Heart left ventricle (tissue), 16 donors: ENCODE measurements at places on chromosomes 1 and 21. TPM values are rescaled to one million over a fixed set of nuclear protein-coding genes. Genes with fewer than 3 reads are reported as not detected.
A peak's percentile ranks its signal among the peaks of the same experiment; 100 is the strongest.

Gene IL12RB2
- not detected for total RNA-seq

Gene SPATA6
- 7.2 TPM for total RNA-seq

Gene CELA3B
- 1.2 TPM for total RNA-seq

Gene IBA57
- 8.7 TPM for total RNA-seq

Gene DIO1
- not detected for total RNA-seq

Gene CASZ1
- total RNA-seq: 73.9 TPM

Gene PTPRU
- 9.6 TPM for total RNA-seq

Gene CHIA
- not detected for total RNA-seq

Gene ABL2
- 11.0 TPM for total RNA-seq

Gene AZIN2
- 1.4 TPM for total RNA-seq

Gene FCRL4
- not detected for total RNA-seq

DNA sequence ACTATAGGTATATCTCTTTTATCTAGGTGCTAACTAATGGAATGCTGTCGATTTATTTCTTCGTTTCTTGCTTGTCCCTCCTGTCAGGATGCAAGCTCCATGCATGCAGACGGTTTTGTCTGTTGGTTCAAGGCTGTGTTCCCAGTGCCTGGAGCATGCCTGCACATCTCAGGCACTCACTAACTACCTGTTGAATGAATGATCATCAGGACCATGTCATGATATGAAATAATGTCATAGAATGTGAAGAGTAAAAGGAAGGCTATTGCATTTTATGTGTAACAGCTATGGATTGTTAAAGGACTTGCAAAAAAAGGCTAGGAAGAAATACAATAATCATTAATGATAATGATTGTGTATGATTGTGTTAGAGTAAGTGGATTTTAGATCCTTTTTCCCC, 4.2 kb downstream of the GPR25 start:
- no peak for DNase-seq

GRCh38 chr1:8711873-8712412, 105.5 kb downstream of the RERE start:
- DNase-seq: no peak

DNA sequence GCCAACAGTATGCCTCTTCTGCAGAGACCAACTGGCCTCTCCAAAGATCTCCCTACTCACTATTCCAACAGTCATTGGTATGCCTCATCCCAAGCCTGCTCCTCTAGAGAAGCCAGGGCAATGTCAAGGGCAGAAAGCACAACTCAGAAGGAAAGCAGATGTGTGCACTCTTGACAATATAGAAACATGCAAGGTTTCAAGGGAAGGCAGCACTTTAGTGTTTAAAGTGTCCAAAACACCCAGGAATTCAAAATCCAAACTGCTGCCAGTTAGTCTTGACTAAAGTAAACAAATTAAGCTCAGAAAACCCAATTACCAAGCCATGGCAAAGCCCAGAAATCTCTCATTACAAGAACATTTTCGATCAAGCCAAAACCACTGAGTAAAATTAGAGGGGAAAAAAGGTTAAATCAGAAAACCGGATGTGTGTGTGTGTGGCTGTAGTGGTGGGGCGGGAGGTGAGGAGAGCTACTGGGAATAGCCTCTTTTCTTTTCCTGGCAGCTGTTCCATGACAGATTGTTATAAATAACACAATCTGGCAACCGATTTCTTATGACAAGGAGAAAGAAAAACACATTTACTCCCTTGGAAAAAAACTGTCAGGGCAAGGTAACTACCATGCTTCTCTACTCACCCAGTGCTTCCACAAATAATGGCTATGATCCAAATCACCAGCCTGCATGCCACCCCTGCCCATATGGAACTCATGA, 39.2 kb downstream of the EIF2B3 start:
- no peak for DNase-seq

DNA sequence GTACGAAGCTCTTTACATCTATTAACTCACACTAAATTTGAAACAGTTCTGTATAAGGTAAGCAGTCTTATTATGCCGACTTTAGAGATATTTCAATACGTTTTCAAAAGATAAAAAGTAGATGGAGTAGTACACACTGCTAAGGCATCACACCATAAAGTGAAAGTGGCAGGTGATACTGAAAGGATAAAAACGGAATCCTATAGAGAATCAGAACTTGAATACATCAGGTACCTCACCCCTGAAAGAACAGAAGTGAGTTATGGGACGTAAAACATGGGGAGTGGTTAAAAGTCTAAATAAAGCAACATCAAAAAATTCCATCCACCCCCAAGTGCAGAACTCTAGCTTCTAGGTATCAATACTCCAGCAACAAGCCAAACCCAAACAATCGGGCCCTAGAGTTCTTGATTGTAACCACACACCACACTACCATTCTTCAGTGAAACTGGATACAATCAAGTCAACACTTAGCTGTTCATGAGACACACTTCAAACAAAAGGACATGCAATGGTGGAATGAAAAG, 142.6 kb downstream of the SMYD3 start:
- DNase-seq: no peak

DNA sequence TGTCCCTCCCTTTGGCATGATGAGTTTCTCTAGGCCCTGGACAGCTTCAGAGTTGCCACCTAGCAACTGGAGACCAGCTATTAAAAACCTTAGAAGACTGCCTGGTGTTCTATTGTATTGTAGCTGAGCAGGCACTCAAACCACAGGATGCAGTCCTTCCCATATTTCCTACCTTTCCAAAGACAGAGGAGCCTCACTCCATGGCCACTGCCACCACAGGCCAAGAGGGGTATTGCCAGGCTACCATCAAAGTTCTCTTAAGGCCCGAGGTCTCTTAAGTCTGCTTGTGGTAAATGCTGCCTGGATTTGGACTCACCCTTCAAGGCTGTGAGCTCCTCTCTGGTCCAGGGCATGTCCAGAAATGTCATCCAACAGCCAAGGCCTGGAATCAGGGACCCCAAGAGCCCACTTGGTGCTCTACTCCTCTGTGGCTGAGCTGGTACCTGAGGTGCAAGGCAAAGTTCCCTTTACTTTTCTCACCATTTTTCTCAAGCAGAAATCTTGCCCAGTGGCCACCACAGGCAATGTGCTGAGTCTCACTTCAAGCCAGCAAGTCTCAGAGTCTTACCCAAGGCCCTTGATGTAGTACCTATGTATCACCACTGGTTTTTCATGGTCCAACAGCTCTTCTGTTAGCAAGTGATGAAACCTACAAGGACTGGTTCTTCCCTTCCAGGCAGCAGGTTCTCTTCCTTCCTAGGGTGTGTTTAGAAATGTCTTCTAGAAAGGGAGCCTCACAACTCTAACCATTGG, 269.4 kb downstream of the AMY1C start:
- no peak for DNase-seq

DNA sequence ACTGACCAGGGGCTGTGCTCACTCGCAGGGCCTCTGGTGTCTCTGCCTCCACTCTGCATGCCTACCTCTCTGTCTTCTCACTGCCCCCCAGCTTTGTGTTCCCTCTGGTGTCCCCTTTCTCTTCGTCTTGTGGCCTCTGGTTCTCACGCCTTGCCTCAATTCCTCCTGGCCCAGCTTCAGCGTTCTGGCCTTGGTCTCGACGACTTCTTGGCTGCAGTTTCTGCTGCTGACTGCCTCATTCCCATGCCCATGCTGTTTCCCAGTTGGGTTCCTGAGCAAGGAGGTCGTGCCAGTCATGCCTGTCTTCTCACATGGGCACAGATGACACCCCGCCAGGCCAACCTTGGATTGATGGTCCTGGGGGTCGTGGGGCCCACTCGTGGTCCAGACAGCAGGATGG, 423.0 kb upstream of the VAMP3 start:
- no peak for DNase-seq

GRCh38 chr1:18618546-18619466, 11.8 kb upstream of the PAX7 start:
- no peak for DNase-seq

DNA sequence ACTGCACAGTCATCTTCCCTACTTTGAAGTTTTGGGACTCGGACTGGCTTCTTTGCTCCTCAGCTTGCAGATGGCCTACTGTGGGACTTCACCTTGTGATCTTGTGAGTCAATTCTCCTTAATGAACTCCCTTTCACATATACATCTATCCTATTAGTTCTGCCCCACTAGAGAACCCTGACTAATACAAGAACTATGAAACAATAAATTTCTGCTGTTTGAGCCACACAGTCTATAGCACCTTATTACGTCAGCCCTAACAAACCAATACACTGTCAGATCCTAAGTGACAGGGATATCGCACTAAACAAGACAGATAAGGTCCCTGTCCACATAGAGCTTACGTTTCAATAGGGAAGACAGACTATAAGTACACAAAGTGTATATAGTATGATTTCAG, 120.1 kb downstream of the PLPP3 start:
- no peak for DNase-seq

GRCh38 chr1:99756598-99756997, 9.8 kb downstream of the FRRS1 start:
- no peak for DNase-seq

DNA sequence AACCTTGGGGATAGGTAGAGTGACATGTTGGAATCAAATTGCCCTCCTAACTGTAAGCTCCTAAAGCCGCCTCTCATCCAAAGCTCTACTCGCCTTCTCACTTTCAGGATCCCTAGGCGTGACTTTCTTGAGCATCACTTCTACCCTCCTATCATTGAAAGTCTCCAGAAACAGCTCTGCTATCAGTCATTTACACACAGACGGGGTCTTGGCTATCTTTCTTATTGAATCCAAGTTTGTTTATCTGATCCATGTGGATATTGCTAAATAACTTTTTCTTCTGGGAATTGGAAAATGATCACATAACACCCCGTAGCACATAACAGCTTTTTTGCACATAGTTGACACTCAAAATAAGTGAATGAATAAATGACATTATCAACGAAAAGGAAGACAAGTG, 216.4 kb upstream of the KIAA0040 start:
- no peak for DNase-seq

GRCh38 chr1:151891512-151891911, 17.8 kb downstream of the THEM4 start:
- DNase-seq: no peak

GRCh38 chr1:9204156-9204720, 30.3 kb upstream of the H6PD start:
- no peak for DNase-seq

DNA sequence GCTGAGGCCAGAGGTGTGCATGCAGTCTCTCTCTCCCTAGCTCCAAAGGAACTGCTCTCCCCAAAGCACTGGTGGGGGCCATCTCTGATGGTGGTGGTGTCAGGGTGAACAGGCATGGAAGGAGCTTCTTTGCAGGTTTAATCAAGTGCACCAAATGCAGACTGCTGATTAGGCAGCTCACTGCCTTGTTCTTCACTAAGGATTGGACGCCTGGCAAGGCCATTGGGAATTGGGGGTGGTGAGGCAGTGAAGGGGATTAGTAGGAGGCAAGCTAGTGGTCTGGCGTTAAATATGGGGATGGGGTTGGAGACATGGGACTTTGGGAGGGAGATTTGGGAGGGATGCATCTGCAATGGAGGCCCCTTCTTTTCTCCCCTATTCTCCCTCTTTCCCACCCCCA, 1.5 kb downstream of the CACNA1E start:
- DNase-seq: no peak

GRCh38 chr1:198350456-198350855, 190.0 kb downstream of the ATP6V1G3 start:
- DNase-seq: no peak

DNA sequence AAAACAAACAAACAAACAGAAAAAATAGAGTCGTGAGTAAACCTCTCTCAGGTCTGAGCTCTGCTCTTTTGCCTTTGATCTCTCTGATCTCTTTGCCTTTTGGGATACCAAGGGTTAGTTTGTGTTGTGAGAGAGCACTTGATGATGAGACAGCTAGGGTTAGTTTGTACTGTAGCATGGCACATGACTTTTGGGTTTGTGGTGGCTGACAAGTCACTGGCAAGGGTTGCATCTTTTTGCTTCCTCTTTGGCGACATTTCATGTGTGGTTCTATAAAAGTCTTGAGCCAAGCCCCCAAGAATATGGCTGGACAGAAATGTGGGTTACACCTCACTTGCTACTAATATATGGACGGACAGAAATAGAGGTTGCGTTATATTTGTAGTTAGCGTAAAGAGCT, 60.5 kb downstream of the TESK2 start:
- no peak for DNase-seq

GRCh38 chr1:17200246-17200645, 4.7 kb upstream of the PADI1 start:
- no peak for DNase-seq

DNA sequence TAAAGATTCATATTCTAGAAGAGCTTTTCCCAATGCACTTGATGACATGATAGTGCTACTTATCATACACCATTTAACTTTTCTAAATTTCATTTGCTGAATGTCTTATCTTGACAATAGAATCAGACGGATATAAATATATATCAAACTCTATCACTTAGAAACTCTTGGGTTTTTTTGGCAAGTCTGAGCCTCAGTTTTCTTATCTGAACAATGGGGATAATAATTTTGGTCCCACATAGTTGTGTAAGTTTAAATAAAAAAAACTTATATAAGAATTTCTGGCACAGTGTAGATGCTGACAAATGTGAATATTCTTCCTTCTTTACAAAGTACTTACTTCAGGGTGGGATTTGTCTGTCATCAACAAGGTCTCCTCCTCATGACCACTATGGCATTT, 21.5 kb upstream of the LEPR start:
- DNase-seq: no peak

DNA sequence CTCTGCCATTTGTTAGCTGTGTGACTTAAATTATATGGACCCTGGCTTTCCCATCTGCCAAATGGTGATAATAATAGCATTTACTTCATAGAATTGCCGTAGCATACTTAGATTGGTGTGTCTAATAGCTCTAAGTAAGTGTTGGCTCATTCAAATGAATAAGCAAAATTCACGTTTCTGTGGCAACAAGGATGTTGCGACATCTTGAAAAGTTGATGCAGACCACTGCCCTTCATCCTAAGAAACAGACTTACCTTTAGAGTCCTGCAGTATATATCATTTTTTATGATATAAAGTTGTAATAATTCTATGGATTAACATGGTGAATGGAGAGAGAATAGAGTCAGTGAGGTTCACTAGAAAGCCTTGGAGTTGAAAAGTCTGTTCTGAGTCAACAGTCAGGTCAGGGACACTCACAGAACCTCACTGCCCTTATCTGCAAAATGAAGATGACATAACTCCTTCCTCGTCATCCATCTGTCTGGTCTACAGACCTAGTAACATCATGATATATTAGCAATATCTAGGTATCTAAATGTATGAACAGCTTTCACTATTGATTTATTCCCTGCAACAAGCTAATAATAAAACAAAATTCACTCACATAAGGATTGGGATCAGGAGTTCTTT, 167.3 kb upstream of the C8B start:
- no peak for DNase-seq

GRCh38 chr1:165174491-165174890, 182.0 kb downstream of the LMX1A start:
- DNase-seq: peak; percentile 38

DNA sequence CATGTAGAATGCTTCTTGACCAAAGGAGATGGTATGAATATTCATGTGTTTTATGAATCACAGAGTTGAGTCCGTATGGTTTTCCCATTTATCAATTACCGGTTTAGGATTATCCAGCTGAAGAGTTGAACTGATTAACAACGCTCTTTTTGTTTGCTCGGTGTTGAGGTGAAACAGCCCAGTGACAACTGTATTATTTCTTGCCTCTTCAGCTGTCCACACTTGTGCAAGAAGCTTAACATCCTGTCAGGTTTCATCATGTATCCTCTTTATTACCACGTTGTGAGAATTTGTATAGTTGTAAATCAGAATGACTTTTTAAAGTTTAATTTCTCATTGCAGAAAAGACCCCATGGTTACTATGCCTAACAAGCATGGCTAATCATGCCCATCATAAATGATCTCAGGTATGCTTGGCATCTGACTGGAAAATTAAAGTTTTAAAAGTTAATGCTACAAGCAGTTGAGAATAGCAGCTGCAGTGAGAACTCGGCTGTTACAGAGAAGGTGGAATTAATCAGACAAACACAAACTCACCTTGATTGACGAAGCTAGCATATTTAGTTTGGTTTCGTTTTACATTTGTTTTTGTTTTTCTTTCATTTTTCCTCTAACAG, 563.2 kb upstream of the ADGRL2 start:
- no peak for DNase-seq
